Panc1 (cell line): ENCODE measurements at places on chromosomes 11 and 22.

- no peak for DNase-seq
Measured at GRCh38 chr22:36818010-36818642, 1.3 kb upstream of the PVALB start.

GRCh38 chr11:128747728-128748148 is 53.9 kb downstream of the FLI1 start:
- no peak for DNase-seq

GRCh38 chr11:282630-283360 is 4.6 kb downstream of the NLRP6 start:
- DNase-seq: no peak

GRCh38 chr11:108734283-108734682 is 69.4 kb downstream of the DDX10 start:
- no peak for DNase-seq

- no peak for DNase-seq
Measured at GRCh38 chr22:19879643-19879991, 24.9 kb upstream of the GNB1L start.

DNA sequence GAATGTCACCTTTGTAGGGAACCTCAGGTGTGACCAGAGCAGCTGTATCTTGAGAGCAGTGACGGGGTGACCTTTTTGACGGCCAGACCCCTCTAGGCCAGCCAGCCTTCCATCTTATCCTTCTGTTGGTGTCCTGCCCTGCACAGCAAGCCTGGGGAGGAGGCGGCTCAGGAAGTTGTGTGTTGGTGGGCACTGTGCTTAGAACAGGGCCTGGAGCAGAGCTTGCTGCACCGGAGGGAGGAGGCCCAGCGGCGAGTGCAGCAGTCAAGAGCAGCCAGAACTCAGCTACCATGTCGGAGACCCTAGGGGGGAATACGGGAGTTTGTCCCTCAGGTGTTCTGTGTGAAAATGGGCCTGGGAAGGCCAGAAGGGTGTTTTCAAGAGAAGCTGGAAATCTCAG is 129.4 kb downstream of the OSBP2 start:
- DNase-seq: no peak

- no peak for DNase-seq
Measured at GRCh38 chr11:2912498-2912897, 16.7 kb downstream of the PHLDA2 start.

DNA sequence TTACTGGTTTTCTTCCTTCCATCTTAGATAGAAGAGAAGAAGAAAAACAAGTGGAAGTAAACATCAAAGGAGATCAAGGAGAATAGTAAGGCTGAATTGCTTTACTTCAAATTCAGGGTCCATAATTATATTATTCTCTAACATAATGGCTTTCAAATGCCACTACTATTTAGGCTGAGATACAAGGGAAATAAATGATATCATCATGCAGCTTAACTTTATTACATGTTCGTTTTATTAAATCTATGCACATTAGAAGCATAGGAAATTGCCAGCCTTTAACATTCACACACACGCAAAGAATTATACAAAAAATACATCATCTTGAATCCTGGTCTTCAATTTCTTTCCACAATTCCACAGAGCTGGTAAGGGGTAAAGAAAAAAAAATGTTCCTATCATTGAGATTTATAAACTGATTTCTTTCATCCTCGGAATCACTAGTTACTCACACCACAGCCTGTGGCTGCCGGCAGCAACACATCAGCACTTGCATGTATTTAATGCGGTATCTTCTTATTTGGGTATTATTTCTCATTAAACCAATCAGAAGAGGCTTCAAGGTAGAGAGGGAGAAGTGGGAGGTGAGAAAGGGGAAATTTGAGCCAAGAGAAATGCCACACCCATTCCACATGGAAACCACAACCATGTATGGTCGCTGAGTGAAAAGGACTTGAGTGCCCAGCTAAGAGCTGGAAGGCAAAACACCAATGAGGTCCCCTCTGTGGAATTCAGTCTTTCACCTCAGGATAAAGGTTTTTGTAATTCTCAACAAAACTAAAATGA is 26.3 kb downstream of the SYTL2 start:
- DNase-seq: no peak

GRCh38 chr11:68146704-68147474 is 25.7 kb upstream of the CHKA start:
- no peak for DNase-seq

DNA sequence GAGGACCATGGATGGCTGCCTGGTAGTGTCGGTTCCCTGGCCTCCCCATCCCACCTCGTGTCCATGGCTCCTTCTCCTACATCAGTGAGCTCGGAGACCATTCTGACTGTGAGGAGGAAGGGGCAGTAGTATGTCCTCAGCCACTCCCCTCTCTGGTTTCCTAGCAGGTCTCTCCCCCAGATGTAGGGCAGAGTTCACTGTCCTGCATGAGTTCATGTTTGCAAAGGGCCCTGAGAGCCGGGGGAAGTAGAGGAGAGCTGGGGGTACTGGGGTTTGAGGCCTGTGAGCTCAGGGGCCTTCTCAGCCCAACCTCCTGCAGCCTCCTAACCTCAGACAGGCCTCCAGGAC is 18.4 kb upstream of the ST3GAL4 start:
- no peak for DNase-seq

DNA sequence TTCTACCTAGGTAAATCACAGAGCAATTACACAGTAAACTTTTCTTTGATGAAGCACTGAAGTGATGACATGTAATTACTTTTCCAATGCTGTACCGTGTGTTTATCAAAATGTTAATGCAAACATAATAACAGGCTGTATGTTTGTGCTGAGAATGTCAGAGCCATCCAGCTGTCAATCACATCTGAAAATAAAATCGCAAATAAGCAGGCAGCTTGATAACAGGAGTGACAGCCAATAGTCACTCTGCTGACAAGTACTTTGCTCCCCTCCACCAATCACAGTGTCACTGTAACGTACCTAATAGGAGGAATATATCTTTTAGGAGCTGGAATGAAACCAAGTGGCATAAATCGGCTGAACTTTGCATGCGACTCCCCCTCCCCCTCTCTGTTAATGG is 119.7 kb downstream of the KIRREL3 start:
- DNase-seq: no peak

- DNase-seq: no peak
Measured at GRCh38 chr11:41377709-41378394, 81.6 kb downstream of the LRRC4C start.

- DNase-seq: no peak
Measured at GRCh38 chr22:38243007-38243765, 29.6 kb downstream of the TMEM184B start.

DNA sequence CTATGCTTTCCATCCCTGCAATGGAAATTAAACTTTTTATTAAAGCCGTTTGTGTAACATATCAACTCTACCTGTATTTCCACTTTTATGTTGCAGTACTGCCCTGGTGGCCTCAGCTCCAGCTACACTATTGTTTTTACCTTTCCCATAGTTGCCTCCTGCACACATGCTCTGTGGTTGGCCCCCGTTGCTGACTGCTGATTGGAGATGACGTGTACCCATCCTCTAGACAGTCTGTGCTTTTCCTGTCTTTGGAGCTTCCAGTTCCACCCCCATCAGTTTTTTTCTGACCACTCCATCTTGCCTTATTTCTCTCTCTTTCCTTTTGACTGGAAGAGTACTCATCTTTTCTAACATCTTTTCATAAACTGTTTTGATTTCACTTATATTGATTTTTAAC is 123.8 kb downstream of the TEAD1 start:
- no peak for DNase-seq

DNA sequence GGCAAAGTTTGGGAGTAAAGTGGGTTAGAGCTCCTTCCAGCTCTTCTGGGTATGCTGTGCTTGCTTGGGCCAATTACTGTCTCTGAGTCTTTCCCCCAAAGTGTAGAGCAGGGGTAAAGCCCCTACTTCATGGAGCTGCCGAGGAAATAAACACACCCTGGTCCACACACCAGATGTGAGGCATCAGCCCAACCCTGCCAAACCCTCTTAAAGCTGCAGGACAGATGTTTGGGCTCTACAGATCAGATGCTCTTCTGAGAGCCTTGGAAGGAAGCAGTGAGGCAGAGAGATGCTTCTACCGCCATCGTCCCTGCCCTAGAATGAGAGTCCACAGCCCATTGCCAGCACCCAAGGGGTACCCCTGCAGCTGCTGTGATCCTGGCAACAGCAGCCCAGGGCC is 64.7 kb downstream of the ELFN2 start:
- no peak for DNase-seq

DNA sequence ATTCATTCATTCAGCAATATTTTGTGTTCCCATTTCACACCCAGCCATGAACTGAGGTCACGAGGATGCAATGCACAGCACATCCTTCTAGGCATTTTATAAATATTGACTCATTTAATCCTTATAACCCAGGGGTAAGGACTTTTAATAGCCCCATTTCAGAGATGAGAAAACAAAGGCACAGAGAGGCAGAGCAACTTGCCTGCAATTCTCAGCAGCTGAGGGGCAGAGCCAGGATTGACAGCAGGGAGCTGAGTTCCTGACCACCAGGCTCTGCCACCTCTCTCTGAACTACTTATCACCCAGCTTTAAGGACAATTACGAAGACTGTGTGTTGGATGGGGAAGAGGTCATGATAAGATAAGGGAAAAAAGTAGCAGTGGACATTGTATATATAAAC is 12.8 kb upstream of the FGF3 start:
- no peak for DNase-seq

DNA sequence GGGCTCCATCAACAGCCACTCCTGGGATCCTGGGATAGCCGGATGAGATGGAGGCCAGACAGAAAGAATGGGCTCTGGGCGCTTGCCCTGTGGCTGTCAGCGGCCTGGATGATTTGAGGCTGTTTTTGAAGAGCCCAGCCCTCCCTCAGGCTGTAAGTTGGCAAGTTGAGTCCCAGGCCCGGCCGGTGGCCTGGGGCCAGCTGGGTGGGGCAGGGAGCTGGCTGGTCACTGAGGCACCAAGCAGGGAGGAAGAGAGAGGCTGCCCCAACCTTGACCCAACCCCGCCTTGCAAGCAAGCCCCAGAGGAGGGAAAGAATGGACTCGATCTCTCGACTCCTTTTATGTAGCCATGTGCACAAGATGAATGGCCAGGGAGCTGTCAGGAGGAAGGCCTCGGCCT is 34.9 kb downstream of the RIBC2 start:
- DNase-seq: no peak

DNA sequence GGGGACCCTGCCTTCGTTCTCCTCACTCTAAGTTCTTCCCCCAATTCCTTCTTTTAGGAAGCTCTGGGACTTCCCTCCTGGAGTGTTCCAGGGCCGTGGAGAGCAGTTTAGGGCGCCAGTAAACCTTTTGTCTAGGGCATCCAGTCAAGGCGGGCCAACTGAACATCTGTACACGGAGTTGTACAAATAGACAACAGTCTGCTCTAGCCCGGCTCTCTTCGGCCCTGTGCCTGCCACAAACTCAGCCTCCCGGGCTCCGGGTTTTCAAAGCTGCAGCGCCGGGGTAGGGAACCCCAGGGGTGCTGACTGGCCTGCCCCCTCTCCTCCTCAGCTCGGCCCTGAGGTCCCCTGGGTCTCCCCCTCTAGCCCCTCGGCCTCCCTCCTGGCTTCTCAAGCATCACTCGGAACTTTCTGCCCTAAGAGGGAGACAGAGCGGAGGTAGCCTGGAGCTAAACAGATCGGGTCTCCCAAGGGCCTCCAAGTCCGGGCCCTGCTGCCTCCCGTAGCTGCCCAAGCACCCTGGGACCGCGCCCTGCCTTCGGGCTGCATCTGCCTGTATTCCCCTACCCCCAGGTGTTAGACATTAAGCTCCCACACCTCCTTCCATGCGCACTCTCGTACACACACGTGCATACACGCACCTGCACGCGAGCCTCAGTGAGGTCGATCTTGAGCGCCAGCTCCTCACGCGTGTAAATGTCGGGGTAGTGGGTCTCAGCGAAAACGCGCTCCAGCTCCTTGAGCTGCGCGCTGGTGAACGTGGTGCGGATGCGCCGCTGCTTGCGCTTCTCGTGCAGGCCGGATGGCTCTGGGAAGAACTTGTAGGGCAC is 3.3 kb downstream of the PHOX2A start:
- no peak for DNase-seq

DNA sequence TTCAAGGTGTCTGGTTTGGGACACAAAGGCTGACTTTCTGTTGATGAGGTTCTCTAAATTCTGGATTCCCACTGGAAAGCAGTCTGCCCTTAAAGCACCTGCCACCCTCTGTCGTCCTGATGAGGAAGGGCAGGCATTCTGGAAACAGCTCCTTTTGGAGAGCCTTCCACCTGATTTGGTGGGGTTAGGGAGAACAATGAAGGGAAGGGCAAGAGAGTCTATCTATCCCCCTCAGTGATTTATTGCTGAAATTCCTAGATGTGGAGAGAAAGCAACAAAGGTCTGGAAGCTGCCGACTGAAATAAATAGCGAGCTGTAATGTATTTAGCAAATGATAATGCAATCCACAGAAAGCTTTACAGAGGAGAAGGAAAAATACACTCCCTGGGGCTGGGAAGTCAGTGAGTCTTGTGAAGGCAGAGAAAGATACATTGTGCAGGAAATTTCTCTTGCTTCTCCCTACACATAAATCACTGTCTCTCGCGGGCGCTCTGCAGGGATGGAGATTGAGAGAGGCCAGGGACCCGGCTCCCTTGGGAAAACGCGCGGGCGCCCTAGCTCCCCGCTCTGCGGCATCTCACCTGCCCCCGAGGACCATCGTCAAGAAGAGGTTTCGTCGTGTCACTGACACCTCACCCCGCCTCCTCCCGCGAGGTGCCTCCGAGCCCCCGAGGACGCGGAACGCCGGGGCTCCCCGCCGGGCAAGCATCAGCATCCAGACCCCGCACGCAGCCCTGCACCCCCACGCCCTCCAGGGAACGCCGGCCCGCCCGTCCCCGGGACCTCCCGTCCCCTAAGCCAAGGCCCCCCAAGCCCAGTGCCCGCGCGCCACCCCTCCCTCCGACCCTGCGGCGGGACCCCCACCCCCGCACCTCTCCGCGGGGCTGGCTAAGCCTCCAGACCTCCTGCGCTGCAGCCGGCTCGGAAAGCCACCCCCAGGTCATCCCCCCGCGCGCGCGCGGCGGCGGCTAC is 673 bp downstream of the CDON start:
- DNase-seq: peak; percentile 17

- DNase-seq: no peak
Measured at GRCh38 chr22:32612834-32613233, 138.2 kb downstream of the FBXO7 start.

- DNase-seq: peak; percentile 67
Measured at GRCh38 chr11:88103337-88104206, 71.7 kb downstream of the RAB38 start.
